NCI-H187 (cell line): ENCODE measurements at places on chromosomes 6 and 20.

GRCh38 chr6:33156964-33157363 lies 35.3 kb downstream of the COL11A2 start:
- DNase-seq = no peak

GRCh38 chr6:24859132-24859531 lies 60.4 kb upstream of the ARMH2 start:
- DNase-seq = no peak

GRCh38 chr6:83193747-83194566 lies 800 bp downstream of the RWDD2A start:
- DNase-seq = peak; percentile 7

DNA sequence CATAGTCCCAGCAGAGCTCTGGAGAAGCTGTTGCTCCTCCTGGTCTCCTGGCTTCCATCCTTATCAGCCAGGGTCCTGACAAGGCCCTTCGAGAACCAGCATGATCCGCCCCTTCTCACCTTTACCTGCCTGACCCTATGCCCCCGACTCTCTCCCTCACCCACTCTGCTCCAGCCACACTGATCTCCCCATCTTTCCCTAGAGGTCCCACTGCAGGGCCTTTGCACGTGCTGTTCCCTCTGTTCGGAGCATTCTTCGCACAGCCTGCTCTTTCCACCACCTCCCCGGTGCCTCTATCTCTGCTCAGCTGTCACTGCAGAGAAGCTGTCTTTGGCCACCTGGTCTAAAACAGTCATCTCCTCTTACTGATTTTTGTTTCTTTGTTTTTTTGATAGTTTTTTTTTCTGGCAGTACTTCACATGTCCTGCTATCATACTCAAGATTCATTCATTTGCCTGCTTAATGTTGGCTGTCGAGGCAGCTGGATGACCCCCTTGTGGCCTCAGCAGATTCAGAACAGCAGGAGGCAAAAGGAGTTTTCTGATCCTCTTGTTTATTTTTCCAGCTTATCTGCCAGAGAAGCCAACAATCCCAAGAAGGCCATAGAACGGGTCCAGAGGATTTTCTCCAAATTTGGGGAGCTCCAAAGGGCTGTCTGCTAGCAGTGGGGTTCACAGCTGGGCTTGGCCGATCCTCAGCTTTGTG lies 1.6 kb upstream of the PTGIS start:
- no peak for DNase-seq

GRCh38 chr20:44073675-44074071 lies 113.3 kb downstream of the JPH2 start:
- DNase-seq = no peak

- no peak for DNase-seq
These were observed 90.6 kb upstream of the SYNDIG1 start for GRCh38 chr20:24378661-24379483.

DNA sequence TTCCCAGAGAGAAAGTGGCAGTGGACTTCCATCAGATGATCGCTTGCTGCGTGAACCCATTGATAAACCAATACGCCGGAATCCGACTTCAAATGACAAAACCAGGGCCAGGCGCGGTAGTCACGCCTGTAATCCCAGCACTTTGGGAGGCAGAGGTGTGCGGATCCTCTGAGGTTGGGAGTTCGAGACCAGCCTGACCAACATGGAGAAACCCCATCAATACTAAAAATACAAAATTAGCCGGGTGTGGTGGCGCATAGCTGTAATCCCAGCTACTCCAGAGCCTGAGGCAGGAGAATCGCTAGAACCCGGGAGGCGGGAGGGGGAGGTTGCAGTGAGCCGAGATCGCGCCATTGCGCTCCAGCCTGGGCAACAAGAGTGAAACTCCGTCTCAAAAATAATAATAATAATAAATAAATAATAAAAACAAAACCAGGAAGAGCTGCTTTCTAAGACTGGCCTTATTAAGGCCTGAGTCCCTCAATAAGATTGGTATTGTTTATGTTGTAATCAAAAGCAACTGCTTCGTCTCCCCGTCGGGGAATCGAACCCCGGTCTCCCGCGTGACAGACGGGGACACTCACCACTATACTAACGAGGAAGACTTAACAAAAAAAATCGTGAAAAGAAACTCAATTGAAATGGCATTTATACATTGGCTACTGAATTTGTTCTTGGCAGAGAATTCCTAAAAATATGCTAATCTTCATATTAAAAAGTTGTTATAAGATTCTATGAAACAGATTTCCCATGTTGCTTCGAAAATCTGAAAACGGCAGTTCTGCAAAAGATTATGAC lies 110.2 kb upstream of the ZNF184 start:
- no peak for DNase-seq

- DNase-seq = no peak
These were observed 4.0 kb downstream of the ZBTB2 start for GRCh38 chr6:151387175-151387970.

DNA sequence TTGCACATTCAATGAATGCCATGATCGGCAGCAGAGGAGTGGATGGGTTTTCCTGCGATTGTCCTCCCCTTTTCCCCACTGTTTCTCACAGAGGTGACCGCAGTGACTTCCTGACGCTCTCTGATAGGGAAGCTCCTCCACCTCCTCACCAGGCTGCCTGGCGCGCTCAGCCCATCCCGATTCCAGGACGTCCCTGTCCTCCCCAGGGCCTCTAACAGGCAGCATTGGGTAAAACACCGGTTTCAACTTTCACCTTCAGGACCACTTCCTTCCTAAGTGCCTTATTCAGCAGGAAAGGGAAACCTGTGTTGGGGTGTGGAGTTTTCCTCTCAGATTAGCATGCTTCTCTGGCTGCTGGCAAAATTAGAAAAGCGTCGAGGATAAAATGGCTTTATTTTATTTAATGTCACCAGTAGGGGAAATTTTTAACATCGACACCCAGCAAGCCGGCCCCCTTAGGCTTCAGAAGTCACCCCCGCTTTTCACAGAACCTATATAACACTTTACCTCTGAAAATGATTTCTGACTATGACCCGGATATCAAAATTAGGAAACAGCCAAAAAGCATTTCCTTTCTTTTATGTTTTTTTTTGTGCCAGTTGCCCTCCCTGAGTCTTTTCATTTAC lies 570.4 kb upstream of the GJE1 start:
- DNase-seq = no peak

DNA sequence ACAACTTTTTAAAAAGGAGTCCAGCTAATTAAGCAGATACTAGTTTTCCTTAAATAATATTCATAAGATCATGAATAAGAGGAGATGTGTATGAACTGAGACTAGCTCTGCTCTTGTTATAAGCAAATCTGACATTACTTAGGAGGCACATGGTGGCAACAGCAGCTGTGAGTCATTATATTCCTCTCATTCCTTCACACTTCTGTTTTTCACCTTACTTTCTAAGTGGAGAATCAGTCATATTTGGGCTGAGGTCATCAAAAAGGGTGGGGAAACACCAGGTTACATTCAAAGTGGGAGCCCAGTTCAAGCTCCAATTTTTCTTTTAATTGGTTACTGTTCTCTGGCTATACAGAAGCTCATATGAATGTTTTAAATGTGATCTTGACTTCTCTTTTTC lies 6.0 kb upstream of the RIPPLY2 start:
- no peak for DNase-seq

GRCh38 chr6:44285552-44286284 lies 15.5 kb downstream of the TMEM151B start:
- DNase-seq = no peak

DNA sequence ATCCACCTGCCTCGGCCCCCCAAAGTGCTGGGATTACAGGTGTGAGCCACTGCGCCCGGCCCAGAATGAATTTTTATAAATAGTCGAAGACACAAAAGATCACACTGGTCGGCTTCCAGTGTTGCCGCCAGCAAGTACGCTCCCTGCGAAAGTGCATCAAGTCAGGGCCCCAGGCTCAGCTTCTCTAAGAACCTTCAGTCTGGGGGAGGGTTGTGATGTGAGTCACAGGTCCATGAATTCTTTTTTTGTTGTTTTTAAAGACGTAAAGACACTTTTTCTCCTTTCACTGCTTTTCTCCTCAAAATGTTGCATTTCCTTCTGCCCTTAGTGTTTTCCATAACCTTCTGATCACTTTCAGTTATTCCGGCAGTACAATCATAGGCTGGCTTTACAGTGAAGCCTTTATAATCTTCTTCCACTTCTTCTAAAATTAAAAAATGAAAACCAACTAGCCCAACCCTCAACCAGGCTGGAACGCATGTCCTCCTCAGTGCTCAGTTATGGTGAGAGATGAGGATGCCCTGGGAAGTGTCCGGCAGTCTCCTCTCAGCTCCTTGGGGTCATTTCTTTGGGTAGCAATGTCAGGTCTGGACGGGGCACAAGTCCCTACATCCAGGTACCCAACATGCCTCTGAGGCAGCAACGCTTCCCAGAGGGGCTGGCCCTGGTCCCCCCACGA lies 66.6 kb downstream of the CSE1L start:
- no peak for DNase-seq

GRCh38 chr6:108166664-108167448 lies 1.0 kb downstream of the NR2E1 start:
- DNase-seq = no peak

DNA sequence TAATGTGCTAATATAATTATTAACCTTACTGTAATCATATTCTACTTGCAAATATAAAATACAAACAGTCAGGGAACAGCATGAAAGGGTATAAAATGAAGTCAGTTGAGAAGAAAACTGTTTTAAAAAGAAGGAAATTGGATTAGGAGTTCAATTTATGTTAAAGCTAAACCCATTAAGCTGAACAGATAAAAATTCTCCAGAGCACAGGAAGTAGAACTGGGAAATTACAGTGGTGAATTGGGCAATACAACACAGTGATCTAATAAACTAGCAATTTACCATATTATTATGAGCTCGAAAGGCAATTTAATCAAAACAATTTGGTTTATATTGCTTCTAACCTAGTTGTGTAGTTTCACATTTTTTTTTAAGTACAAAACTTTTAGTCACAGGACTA lies 407.4 kb upstream of the RGS17 start:
- DNase-seq = no peak

DNA sequence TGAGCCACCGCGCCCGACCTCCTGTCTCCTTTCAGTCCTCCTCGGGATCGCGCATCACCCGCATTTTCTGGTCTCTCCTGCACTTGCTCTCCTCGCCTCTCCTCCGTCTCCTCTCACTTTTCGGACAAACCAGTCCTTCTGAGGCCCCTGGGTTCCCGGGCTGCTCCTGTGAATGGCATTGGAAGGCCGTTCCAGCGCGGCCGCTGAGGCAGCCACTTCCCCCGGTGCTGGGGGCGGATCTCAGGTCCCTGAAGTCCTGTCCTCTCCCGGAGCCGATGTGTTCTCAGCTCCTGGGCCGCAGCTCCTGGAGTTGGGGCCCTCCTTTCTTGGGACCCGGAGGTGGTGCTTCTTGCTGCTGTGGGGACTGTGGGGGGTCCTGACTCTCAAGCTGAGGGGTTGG lies 803 bp downstream of the MICB start:
- no peak for DNase-seq

DNA sequence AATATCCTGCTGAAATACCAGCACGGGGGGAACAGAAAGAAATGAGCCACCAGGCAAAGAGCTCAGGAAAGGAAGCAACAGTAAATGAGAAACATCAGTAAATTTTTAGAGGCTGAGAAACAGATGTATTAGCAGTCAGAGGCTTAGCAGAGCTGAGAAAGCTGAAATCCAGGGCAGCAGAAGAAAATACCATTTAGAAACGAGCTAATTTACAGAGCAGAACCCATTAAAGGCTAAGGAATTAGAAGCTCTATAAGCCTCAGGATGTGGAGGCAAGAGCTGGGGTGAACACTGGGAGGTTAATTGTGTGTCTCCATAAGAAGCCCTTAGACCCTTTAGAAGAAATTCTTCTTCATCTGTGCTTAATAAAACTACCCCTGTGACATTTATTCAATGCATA lies 178.6 kb upstream of the RGS17 start:
- no peak for DNase-seq

DNA sequence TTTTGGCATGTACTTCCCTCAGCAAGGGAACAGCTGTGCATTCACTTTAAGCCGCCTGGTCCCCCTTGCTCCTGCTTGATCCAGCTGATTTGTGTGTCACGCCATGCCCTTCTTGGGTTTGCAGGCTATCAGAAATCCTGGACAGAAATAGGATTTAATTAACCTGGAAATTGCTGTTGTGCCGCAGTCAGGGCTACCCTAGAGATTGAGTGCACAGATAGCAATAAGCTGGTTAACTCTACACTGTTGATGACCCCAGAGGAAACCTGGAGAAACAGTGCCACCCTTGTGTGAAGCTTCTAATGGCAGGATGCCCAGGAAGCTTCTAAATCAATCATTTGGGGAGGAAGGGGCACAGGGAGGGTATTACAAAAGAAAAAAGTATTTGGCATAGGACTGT lies 199.0 kb downstream of the JARID2 start:
- no peak for DNase-seq

DNA sequence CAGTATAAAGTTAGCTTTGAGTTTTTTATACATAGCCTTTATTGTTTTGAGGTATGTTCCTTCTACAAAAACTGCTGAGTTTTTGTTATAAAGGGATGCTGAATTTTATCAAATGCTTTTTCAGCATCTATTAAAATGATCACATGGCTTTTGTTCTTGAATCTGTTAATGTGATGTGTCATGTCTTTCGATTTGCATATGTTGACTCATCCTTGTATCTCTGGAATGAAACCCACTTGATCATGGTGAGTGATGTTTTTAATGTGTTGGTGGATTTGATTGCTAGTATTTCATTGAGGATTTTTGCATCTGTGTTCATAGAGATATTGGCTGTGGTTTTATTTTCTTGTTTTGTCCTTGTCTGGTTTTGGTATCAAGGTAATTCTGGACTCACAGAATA lies 24.7 kb upstream of the BLCAP start:
- no peak for DNase-seq

- peak; percentile 6 for DNase-seq
These were observed 59.8 kb upstream of the DEK start for GRCh38 chr6:18323935-18324705.

DNA sequence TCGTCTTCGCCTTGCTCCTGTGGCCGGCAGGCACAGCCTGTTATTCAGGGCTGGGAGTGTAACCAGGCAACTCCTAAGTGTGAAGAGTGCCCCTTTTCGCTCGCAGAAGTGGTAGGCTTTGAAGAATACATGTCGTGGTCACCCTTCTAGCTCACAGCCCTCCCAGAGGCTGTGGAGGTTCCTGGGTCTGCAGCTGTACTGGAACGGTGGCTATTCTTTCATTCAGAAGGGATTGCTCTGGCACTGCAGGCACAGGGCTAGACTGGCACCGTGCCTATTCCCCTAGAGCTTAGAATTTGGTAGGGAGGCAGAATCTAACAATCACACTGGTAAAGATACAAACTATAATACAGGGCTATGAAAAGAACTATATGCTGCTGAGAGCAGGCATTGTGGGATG lies 1.1 kb upstream of the SRSF12 start:
- no peak for DNase-seq

DNA sequence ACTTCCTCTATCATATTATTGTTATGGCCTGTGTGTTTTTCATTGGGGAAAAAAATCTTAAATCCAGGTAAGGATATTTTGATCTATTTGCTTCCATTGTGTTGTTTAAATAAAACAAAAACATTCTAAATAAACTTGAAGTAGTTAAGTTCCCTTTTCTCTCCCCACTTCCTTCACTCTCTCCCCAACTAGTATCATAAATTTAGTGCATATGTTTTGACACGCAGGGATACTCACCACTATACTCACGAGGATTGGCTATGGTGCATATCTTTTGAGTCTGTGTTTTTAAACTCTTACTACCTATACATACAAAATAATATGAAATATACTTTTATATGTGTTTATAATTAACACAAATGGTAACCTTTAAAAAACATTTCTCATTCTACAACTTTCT lies 5.2 kb downstream of the TTLL9 start:
- DNase-seq = no peak
